Activated T-cell treated with anti-CD3 and anti-CD28 coated beads, Interleukin-2, amount 50 U/mL, for 72 hours (primary cell): ENCODE measurements at places on chromosomes 4 and X. TPM values are rescaled to one million over a fixed set of nuclear protein-coding genes. Genes with fewer than 3 reads are reported as not detected.
A peak's percentile ranks its signal among the peaks of the same experiment; 100 is the strongest.

Gene C4orf36
- not detected for total RNA-seq

Gene IL21
- total RNA-seq: 26.0 TPM

Gene GYPA
- total RNA-seq: not detected

Gene CENPVL1
- total RNA-seq: not detected

Gene PWWP3B
- total RNA-seq: not detected

Gene C1GALT1C1
- 9.8 TPM for total RNA-seq

Gene INPP4B
- 67.3 TPM for total RNA-seq

DNA sequence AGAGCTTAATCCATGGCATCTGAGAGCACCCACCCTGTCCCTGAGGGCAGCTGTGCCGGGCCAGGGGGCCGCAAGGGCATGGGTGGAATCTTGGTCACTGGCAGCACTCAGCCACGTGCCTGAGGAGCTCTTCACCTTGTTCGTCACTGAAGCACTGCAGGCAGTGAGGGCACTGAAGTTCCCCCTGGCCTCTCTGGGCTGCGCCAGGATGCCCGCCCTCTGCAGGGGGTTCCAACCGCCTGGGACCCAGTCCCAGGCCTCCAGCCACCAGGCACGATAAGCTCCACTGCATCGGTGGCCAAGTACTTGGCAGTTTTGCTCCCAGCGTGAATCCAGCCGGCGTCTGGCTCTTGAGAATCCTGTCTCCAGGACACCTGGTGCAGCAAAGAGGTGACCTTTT is 96.4 kb upstream of the MED14 start:
- peaks cover 32% of the 10 kb centered on the region for H3K27me3 ChIP-seq
- H3K36me3 ChIP-seq: no peaks in the 10 kb centered on the region
- no peak overlapping the region for H3K27ac ChIP-seq
- H3K4me3 ChIP-seq: no peak overlapping the region
- H3K4me1 ChIP-seq: no peaks in the 10 kb centered on the region
- DNase-seq: no peak

DNA sequence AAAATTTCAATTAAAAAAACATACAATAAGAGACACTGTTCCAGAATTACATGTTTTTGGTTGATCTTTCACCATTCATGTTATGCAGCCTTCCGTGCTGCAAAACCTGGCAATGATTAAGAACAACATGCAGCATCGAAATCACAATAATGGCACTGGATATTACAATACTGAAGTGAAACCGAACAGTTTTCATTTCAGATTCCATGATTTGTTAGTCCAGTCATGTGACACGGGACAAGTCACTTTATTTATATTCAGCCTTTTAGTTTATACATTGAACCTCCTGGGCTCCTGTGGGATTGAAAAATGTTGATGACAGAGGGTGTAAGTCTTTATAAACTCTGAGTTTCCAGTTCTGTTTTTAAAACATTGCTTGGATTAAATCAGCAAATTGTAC is 142.5 kb upstream of the TTC29 start:
- no peaks in the 10 kb centered on the region for H3K36me3 ChIP-seq
- no peak for DNase-seq
- H3K27me3 ChIP-seq: peaks cover 28% of the 10 kb centered on the region

GRCh38 chr4:89295415-89295927 is 12.1 kb downstream of the GPRIN3 start:
- H3K4me3 ChIP-seq: peak overlapping the region; percentile 98
- no peaks in the 10 kb centered on the region for H3K27me3 ChIP-seq
- peaks cover 89% of the 10 kb centered on the region for H3K4me1 ChIP-seq
- peak; percentile 68 for DNase-seq
- H3K36me3 ChIP-seq: peaks cover 2% of the 10 kb centered on the region

GRCh38 chr4:7938609-7939376 is 868 bp downstream of the AFAP1 start:
- peak overlapping the region; percentile 81 for H3K4me3 ChIP-seq
- H3K27me3 ChIP-seq: peaks cover 27% of the 10 kb centered on the region
- H3K27ac ChIP-seq: peak overlapping the region; percentile 43
- no peaks in the 10 kb centered on the region for H3K36me3 ChIP-seq

DNA sequence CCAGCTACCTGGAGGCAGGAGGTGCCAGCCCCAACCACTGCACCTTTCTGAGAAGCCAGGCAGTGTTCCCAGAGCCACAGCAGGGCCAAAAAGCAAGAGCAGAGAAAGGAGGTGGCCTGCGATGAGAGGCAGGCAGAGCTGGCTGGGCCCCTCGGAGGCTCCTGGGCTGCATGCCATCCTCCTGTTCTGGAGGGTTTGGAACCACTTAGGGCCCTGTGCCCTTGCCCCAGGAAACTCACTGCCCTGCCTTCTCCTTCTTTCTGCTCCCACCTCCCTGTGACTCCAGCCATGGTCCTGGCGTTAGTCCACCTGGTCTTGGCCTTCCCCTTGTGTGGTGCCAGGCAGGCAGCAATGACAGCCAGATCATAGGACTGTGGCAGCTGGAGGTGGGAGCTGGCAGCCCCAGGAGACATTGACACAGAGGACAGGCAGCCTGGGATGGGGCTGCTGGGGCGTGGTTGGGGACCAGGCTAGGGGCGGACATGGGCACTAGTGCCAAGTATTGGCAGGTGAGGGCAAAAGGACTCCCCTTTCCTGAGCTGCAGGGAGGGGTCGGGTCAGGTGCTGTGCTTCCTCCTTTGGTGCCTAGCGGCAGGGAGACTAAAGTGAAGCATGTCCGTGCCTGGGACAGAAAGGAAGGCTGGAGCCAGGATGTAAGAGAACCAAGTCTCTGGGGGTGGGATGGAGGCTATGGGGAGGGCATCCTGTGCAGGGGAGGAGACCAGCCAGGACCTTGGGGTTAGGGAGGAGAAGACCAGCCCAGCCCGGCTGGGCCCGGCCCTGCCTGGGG is 1.4 kb downstream of the APLN start:
- H3K4me1 ChIP-seq: peaks cover 7% of the 10 kb centered on the region
- DNase-seq: no peak
- H3K27me3 ChIP-seq: peaks cover 35% of the 10 kb centered on the region

- H3K36me3 ChIP-seq: no peaks in the 10 kb centered on the region
- no peaks in the 10 kb centered on the region for H3K4me1 ChIP-seq
- H3K27me3 ChIP-seq: peaks cover 13% of the 10 kb centered on the region
- DNase-seq: no peak
- H3K4me3 ChIP-seq: no peak overlapping the region
Measured at GRCh38 chrX:105703876-105704275, 118.5 kb upstream of the NRK start.

GRCh38 chrX:136467303-136467702 is 20.4 kb upstream of the BRS3 start:
- H3K4me3 ChIP-seq: no peak overlapping the region
- H3K27ac ChIP-seq: no peak overlapping the region
- DNase-seq: no peak
- no peaks in the 10 kb centered on the region for H3K36me3 ChIP-seq
- peaks cover 15% of the 10 kb centered on the region for H3K27me3 ChIP-seq

DNA sequence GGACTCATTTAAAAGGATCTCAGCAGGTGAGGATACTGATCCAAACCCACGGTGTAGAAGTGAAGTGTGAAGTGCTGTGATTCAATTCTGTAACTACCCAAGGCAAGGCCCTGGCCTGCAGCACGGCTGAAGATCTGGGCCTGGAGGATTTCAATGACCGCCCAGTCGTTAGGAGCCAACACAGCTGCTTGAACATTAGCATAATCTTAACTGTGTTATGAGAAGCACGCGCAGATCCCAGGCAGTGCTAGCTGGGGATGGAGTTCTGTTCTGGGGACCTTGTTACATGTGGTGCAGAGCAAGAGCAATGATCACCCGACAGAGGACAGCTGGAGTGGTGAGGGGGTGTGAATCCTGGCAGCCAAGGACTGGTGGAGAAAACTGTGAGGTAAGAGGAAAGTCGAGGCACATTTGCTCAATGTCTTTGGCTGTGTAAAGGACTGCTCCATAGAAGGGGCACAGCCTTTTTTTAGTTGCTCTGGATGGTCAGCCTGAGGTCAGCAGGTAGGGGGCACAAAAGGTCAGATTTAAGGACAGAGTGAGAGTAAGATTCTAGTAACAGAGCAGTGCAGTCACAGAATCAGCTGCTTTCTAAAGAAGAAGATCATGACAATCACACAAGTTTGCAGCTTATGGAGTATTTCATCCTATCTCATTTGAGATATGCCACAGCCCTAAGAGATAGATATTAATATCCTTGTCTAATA is 181.8 kb downstream of the DCLK2 start:
- H3K36me3 ChIP-seq: no peaks in the 10 kb centered on the region
- no peak overlapping the region for H3K27ac ChIP-seq
- H3K4me1 ChIP-seq: no peaks in the 10 kb centered on the region
- DNase-seq: no peak
- no peaks in the 10 kb centered on the region for H3K27me3 ChIP-seq

DNA sequence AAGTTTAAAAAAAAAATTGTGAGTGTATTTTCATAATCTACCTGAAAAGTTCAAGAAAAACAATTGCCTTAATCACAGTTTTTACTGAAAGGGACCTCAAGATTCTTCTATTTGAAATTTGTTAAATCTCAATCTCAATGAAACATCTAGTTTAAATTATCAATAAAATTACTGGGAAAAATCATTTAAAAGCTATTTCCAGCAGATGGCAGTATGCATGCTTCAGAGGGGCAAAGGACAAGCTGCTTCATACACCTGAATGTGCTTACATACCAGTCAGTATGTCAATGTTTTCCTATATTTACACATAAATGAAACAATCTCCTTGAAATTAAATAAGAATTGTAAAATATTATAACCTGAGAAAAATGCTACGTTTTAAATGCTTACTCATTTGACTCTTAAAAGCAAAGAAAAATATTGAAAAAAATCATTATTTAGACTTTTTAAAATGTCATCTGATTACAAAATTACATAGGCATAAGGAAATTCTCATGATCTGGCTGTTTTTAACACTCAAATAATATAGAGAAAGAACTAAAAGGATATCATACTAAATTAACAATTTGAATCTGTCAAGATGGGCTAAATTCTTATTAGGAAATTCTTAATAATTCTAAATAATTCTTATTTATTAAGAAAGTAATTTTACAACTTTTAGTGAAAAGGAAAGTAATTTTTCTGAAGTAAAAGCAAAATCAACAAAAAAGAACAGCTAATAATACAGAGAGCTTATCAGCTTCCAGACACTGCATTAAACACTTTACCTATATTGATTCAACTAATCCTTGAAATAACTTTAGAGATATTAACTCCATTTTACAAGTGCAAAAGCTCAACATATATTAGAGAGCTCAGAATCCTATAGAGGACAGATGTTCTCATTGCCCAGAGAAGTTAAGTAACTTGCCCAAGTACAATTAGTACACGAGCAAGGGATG is 242.1 kb downstream of the ADAMTS3 start:
- no peak overlapping the region for H3K27ac ChIP-seq
- no peak for DNase-seq
- no peaks in the 10 kb centered on the region for H3K36me3 ChIP-seq
- H3K4me1 ChIP-seq: no peaks in the 10 kb centered on the region

- no peaks in the 10 kb centered on the region for H3K36me3 ChIP-seq
- H3K27ac ChIP-seq: no peak overlapping the region
- no peak overlapping the region for H3K4me3 ChIP-seq
- no peaks in the 10 kb centered on the region for H3K27me3 ChIP-seq
- DNase-seq: no peak
Measured at GRCh38 chr4:7433376-7434140, 1.2 kb downstream of the PSAPL1 start.

DNA sequence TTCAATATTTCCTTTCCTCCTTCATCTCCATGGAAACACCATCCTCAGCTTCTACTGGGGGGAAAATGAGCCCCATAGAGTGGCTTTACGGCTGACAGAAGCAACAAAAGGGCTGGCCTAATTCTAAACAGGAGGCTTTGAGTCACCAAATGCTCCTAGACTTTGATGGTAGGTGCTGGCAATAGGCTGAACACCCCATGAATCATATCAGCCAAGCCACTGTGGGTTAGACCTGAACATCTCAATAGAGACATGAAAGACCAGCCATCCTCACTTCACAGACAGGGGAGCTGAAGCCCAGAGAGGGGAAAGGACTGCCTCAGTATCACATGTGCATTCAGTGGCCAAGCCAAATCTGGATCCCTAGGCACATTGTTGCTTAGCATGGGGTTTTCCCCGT is 107.6 kb downstream of the AMER1 start:
- DNase-seq: no peak
- no peak overlapping the region for H3K4me3 ChIP-seq
- no peaks in the 10 kb centered on the region for H3K4me1 ChIP-seq
